Fibroblast of upper back skin (primary cell): ENCODE measurements at places on chromosomes 3 and 15.

DNA sequence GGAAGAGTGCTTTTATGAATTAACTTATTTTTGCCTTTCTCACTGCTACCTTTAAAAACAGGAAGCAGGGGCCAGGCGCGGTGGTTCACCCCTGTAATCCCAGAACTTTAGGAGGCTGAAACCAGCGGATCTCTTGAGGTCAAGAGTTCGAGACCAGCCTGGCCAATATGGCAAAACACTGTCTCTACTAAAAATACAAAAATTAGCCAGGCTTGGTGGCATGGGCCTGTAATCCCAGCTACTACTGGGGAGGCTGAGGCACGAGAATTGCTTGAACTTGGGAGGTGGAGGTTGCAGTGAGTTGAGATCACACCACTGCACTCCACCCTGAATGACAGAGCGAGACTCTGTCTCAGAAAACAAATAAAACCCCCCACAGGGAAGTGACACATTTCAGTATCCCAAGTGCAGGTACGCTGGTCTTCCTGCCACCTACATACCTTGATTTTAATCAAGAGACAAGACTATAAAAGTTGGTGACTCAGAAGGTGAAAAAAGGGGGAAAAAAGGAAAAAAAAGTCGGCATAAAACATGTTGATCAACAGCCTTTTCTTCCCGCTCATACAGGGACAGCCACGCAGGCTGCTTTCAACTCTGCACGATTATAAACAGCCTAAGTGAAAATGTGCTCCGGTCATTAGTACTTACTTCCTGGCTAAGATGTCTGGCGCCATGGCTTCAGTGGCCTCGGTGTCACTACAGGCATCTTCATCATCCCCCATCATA lies 18.8 kb downstream of the PPP1R2 start:
- no peak for DNase-seq

- DNase-seq, result peak; percentile 89
Measured at GRCh38 chr3:45182915-45183871, 37.0 kb upstream of the CDCP1 start.

GRCh38 chr15:83106994-83107840 lies at the start of gene TM6SF1:
Gene TM6SF1, plus strand, starts transcription at chr15:83107645. Its CDS starts 36 bp downstream, at chr15:83107681.
- no peak for DNase-seq

DNA sequence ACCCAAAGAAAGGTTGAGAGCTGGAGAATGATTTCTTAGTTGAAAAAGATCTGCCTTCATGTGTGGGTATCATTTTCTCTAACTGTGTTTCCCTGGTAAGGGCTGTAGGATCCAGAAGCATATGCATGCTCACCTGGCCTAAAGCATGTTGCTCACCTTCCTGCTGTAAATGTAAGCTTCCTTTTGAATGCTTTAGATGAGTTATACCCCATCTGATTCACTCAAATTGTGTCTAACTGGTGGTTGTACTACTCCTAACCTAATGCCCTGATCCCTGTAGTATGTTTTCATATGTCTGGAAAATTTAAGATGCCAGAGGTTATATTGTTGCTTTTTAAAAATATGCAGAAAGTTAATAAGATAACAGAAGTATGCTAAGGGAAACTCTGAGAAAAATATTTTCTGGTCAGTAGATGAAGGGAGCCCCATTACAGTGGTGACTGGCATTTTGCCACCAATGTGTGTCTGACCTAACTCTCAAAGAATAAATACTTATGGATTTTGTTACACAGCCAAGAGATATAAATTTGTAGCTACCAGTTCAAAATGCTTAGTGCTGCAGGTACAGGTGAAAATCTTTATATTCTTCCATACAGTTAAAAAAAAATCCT lies 7.7 kb downstream of the FILIP1L start:
- DNase-seq, result peak; percentile 76

- DNase-seq, result no peak
Measured at GRCh38 chr3:101898752-101899169, 49.4 kb downstream of the NFKBIZ start.

DNA sequence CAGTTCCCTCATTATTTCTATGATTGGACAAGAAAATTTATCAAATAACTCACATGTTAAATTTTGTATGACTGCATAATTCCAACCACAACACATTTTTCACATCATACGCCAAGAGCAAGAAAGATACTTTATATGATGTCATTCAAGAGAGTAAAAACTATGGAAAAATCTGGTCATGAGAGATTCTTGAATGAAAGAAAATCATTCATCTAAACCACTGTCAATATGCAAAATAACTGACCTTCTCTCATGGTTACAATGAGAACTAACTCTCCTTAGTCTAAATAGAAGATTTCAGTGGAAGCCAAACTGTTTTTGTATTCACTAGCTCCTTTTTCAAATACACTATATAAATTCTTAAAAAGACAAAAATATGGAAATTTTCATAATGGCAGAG lies 124.6 kb downstream of the CBLB start:
- DNase-seq, result no peak

DNA sequence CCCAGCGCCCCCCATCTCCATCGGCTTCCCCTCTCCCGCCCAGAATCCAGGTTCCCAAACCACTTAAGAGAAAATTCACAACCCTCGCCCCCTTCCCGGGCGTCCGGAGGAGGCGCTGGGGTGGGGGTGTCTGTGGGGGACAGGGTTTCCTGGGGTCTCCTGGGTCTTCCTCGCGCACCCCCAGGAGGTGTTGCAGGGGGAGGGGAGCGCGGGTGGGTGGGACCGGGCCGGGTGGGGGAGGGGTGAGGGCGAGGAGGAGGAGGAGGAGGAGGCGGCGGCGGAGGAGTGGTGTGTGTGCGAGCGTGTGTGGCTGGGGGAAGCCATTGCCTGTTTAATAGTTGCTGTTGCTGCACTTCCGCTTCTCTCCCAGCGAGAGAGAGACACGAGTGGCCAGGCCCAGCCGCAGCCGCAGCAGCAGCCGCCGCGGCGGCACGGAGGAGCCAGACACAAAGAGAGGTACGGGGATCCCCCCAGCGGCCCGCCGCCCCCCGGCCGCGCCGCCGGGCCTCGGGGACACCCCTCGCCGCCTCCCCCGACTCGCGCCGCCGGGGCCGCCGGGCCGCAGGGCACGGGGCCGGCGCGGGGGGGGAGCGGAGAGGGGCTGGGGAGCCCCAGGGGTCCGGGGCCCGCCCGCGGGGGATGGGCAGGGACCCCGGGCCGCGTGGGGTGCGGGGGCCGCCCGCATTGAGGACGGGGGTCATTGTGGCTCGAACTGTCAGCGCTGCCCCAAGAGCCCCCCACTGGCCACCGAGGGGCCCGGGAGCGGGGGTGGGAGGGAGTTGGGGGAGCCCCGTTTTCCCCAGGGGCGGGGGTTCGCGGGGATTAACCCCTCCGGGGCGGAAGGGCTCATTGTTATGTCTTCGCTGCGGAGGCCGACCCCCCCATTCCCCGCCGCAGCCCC lies at the start of gene UBE2E1:
Gene UBE2E1 (plus strand): TSS at position 323 of the 901 bp plus-strand sequence. CDS start 1,315 bp downstream, outside the sequence.
- DNase-seq, result peak; percentile 78
